NCI-H1436 treated with DMSO at 0.1 percent for 48 hours (cell line): ENCODE measurements at places on chromosomes 5 and 9.

- no peak for DNase-seq
These were observed 378.6 kb upstream of the KLF4 start for GRCh38 chr9:107868186-107868585.

DNA sequence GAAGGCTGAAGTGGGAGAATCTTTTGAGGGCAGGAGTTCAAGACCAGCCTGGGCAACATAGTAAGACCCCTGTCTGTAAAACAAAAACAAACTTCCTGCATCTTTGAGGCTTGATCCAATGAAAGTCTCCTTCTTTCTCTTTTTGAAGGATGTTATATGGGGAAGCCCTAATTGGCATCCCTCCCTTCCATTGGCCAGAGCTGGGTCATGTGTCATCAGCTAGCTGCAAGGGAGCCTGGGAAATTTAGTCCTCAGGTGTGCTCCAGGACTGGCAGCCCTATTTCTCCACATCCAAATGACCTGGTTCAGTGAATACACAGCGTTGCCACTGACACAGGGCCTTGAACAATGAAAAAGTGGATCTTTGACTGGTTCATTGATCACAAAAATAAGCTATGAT is 9.0 kb upstream of the IER5L start:
- no peak for DNase-seq

DNA sequence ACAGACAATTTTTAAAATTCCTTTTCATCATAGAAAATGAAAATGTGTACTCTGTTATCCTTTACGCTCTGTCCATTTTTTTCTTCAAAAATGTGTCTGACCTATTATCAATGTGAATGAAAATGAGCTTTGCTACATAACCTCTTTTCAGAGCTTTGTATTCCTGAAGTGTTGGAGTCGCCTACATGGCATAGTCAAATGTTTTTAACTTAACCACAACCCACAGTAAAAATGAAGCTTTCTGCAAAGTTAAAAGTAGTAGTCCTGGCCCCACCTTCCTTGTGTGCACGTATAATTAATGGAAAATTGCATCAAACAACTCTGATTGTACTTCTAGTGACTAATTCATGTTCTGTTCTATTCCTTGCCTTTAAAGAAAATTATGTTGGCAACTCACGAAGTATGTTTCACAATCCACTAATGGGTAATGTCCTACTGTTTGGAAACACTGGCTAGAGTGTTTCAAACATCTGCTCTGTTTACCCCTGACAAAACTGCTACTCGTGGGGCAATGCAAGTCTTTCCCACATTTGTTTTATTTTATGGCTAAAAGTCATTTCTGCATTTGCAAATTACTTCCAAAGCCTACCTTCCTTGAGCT is 18.6 kb upstream of the PSAT1 start:
- no peak for DNase-seq

- DNase-seq: no peak
These were observed 190.9 kb downstream of the HINT1 start for GRCh38 chr5:130974021-130974683.

- DNase-seq: no peak
These were observed 369.8 kb downstream of the TMEM232 start for GRCh38 chr5:110356677-110357076.

DNA sequence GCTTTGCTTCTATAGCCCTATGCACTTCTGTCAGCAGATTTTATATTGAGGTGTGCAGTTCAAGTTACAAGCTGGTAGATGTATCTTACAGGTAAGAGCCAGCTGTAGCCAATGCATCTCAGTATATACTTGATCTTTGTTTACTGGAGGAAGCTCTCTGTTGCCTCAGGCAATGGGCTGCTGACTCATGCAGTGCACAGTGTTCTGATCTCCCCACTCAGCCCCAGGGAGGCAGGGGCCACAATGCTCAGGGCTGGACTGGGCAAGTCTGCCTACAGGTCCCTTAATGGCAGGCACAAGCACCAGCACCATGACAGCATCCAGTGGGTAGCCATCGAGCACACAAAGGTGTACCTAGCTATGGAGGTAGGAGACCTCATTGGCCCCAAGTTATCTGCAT is 178.8 kb upstream of the CDH10 start:
- no peak for DNase-seq

DNA sequence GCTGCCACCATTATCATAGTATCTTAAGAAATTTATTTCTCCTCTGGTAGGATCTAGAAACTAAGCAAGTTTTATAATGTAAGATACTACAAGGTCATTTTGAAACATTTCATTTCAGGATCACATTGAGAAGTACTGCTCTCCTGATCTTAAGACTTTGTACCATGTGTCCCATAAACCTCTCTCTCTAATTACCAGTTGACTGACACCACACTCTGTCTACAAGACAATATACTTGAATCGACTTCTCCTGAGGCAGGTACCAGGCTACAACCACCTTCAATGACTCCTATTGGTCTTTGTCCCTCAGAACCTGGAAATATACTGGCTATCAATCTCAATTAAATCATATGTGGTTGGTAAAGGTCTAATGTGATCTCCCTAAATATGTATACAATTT is 597.0 kb downstream of the PTPRD start:
- no peak for DNase-seq

DNA sequence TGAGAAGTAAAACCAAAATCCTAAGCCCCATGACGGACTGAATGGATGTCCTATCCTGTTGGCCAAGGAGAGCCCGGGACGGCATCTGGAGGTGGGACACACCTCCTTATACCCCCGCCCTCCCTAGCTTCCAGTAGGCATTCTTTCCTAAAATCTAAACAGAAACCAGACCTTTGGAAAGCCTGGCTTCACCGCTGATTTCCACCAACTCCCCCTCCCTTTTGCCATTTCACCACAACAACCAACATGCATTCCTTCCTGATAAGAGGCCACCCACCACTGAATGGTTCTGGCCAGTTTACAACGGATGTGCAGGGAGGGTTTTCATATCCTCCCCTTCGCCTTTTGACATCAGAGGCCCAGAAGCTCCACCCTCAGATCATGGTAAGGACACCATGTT is 9.2 kb upstream of the RARS1 start:
- DNase-seq: no peak

DNA sequence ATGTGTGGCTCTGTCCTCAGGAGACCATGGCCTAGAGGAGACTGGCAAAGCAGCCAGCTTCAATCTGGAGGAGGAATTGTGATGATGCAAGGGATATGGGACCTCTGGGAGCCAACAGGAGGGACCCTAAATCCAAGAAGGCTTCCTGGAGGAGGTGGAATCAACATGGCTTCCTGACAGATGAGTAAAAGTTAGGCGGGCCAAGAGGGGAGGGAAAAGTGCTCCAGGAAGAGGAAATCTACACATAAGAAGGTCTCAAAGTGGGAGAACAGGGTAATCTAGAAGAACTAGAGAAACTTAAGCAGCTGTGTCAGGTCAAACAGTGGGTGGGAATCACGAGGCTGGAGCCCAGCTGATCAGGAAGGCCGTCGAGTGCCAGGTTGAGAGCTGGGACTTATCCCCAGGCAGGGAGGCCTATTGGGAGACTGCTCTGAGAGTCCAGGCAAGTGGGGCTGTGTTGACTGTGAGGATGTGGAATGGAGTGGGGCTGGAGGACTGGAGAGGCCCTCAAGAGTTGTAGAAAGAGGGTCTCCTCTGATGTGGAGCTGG is 119.1 kb downstream of the C9orf50 start:
- DNase-seq: no peak

DNA sequence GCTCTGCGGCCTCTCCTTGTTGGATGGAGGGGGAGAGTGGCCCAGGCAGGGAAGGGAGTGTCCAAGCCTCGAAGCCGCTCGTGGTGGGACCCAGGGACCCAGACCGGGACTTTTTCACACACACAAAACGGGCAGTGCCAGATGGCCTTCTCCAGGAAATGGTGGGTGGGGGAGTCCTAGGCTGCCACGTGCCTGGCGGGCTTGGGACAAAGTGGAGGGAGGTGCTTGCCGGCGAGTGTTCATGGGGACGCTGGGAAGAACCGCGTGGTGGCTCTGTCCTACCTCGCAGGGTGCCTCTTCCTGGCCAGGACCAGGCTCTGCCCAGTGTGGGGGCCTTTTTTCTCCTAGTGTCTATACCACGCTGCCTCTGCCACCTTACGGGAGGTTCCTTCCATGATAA is 155.0 kb upstream of the COL5A1 start:
- DNase-seq: no peak

DNA sequence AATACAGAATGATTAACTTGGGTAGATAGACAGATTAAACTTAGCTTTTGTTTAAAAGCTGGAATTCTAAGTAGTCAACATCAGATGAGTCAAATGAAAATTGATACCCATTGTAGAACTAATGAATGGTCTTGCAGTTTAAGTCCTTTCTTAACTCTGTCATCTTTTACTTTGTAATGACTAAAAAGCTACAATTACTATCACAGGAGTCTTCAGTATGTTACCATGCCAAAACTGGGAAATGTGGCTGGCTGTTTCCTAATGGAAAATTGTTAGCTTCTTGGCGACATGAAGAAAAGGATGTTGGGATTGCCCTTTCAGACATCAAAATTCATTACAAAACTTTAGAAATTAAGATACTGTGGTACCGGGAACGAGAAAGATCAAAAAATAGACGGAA is 20.2 kb upstream of the ANXA1 start:
- DNase-seq: no peak

GRCh38 chr9:84054341-84055010 is 73.9 kb downstream of the RMI1 start:
- no peak for DNase-seq

- no peak for DNase-seq
These were observed 732.0 kb upstream of the CTNND2 start for GRCh38 chr5:12636209-12636608.

DNA sequence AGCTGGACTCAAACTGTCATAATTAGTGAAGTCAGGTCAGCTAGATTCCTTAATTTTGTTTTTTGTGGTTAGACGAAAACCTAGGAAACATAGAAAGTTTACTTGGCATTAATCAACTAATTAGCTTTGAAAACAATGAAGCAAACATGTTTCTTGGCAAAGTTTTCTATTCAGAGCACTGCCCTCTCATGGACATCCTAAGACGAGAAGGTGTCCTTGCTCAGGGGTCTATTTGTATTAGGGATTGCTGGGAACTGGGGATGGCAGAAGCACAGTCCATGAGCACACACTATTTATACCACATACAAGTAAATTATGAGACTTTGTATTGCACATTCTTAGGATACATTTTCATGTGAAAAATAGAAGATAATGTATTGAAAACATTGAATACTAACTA is 49.7 kb downstream of the POC5 start:
- no peak for DNase-seq

DNA sequence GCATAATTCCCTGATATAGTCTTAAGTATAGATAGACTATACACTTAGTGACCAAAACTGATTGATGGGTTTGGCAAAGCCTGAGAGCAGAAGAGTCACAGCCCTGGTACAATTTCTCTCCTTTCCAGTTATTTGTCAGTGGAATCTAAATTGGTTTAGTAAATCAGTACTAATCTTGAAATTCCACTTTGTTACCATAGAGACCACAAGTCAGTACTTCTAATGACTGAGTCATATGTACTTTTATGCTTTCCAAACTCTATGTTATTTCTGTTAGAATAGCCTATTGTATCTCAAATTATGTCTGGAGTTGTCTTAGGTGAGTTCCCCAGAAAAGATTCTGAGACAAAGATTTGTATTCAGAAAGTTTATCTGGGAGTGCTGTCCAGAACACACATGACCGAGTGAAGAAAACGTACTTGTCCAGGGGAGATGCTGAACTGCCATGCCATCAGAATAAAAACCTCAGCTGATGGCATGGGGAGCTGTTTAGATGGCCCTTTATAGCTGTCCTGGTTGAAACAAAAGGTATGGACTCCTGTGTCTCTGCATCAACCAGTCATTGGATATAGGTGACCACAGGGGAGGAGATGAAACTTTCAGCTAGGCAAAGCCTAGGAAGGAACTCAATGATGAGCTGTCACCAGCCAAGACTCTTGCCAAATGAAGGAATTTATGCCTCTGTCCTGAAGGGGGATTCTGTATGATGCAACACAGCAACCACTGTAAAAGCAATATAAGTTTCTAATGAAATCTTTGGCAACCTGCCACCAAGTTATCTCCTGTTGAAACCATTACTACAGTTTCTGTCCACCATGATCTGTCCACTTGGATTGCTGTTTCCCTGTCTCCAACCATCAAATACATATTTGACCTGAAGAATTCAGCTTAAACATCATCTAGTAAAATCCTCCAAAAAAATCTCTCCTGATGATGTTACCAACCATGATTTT is 18.0 kb upstream of the SMC2 start:
- no peak for DNase-seq

GRCh38 chr9:101668421-101668820 is 70.0 kb downstream of the GRIN3A start:
- DNase-seq: no peak

- no peak for DNase-seq
These were observed 33.5 kb downstream of the ELL2 start for GRCh38 chr5:95927927-95928723.

GRCh38 chr5:158821331-158821730 is 278.4 kb downstream of the EBF1 start:
- no peak for DNase-seq

- no peak for DNase-seq
These were observed 138.3 kb downstream of the CDK5RAP2 start for GRCh38 chr9:120441426-120442307.

DNA sequence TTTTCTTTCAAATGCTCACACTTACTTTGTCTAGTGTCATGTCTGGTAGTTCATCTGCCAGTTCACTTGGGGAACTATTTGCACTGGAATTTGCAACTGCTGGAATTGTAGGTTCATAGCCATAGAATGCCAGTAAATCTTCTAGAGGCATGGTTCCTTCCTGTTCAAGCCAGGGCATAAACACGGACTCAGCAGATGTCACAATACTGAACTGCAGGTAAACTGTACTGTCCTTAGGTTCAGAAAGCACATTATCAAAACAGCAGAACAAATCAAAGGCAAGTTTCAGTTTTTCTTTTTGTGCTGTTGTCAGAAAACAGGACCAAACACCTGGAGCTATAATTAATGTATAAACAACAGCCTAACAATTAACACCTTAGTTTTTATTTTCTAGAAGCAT is 13.1 kb downstream of the MIER3 start:
- DNase-seq: no peak

DNA sequence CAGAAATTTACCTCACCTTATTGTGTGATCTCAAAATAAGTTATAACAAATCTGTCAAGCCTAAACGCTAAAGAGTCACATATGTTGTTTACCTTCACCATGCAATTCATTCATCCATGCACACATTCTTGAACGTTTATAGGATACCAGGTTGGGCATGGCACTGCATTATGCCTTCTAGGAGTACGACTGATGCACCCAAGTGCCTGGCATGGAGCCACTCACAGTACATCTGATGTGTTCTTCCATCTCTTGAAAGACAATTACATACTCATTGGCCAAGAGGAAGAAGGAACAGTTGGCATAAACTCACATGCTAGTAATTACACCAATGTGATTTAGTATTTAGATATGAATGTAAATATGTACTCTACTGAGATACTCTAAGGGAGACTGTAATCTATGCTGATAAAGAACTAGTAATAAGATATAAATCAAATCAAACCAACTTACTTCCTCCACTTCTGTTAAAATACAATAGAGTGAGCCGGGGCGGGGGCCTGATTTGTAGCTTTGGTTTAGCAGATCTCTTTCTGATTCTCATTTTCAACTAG is 90.7 kb downstream of the LPAR1 start:
- DNase-seq: peak; percentile 11

GRCh38 chr5:93800988-93801811 is 59.8 kb upstream of the POU5F2 start:
- no peak for DNase-seq
